NCI-H2029 treated with DMSO at 0.1 percent for 48 hours (cell line): ENCODE measurements at places on chromosomes 7 and 10.

GRCh38 chr10:60367901-60368300 lies 21.8 kb downstream of the ANK3 start:
- DNase-seq, result no peak

- no peak for DNase-seq
Measured at GRCh38 chr7:151168003-151168786, 701 bp upstream of the GBX1 start.

DNA sequence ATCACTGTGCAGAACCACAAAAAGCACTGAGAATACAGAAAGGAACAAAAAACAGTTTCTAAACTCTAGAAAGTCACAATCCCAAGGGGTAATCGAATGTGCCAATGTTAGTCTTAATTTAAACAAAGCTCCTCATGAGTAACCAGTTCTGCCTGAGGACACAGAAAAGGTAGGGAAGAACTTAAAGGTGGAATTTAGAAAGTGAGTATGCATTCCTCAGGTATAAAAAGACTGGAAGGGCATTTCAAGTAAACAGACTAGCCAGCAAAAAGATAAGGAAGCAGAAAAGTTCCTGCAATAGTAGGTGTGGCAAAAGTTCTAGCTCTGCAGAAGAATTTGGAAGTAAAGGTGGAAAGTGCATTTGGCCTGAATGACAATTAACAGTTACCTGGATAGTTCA lies 84.6 kb upstream of the DLX6 start:
- no peak for DNase-seq

DNA sequence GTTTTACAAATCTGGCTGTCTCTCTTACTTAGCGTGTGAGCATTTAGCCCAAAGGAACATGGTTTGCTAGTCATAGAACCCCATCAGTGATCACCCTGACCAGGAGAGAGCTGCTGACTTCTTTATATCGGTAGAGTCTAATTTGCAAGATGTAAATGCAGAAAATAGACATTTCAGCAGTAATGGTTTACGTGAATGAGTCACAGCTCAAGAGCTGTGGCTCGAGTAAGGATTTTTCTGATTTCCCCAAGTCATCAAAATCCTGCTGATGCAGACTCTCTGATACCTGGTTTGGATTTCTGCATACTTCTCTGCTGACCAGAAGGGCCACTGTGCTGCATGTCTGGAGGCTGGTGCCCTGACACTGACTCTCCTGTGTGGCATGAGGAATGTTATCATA lies 25.7 kb downstream of the NUB1 start:
- no peak for DNase-seq

DNA sequence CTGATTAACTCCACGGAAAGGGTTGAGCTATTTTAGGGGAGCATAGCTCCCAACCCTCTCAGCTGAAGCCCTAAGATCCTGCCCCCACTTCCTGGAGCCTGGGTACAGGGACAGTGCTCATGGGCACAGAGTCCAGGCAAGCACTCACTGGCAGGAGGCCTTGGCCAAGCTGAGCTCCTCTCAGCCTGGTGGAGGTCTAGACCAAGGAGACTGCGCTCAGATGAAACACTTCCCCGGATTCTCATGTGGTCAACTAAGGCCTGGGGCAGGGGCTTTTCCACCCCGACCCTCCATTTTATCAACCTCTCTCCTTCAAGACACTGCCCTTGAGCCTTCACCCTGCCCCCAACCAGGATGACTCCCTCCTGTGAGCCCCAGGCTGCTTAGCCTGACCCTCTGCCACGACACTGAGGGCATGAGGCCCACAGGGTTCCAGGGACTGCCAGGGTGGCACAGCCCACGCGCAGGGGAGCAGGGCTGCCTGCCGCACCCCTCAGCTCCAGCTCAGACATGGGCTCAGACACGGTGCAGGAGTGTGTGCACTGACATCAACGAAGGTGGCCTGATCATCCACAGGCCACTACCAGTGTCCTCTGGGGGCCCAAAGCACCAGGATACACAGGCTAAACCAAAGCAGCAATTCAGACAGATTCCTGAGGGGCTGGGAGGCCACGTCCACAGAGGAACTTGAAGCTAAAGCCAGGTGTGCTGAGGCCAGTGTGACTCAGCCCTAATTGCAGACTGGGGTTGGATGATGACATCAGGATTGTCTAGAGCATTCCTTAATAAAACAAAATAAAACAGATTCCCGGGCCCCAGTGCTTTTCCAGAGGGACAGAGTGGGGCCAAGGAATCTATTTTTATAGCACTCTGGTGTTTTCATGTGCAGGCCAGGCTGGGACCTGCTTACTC lies 18.8 kb downstream of the CHAT start:
- no peak for DNase-seq

GRCh38 chr7:1889556-1890181 lies 219.6 kb downstream of the ELFN1 start:
- DNase-seq, result no peak

DNA sequence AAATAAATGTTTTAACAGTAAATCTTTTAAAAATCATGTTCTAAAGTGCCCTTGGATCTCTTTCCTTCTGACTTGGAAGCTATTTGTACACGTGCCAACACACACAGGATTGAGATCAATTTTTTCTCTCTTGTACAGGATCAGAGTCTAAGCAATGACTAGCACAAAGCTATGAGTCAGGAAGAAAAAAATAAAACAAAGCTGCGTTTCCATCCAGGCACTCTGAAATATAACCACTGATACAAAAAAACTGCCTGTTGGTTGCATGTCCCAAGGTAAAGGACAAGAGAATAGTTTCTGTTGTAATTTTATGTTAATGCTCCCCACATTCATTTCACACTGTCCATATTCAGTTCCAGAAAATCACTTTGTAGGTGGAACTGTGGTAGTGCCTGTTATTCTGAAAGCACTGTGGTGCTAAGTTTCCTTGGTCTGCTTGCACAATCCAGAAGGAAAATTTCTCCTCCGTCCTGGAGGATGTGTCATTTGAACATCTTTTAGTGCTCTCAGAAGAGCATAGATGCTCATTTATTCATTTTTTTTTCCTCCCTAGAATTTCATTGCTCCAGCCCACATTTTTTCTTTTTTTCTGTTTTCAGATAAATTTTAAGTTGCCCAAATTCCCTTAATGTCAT lies 113.4 kb downstream of the PLXDC2 start:
- DNase-seq, result no peak

- no peak for DNase-seq
Measured at GRCh38 chr7:139823959-139824521, 5.0 kb upstream of the TBXAS1 start.

DNA sequence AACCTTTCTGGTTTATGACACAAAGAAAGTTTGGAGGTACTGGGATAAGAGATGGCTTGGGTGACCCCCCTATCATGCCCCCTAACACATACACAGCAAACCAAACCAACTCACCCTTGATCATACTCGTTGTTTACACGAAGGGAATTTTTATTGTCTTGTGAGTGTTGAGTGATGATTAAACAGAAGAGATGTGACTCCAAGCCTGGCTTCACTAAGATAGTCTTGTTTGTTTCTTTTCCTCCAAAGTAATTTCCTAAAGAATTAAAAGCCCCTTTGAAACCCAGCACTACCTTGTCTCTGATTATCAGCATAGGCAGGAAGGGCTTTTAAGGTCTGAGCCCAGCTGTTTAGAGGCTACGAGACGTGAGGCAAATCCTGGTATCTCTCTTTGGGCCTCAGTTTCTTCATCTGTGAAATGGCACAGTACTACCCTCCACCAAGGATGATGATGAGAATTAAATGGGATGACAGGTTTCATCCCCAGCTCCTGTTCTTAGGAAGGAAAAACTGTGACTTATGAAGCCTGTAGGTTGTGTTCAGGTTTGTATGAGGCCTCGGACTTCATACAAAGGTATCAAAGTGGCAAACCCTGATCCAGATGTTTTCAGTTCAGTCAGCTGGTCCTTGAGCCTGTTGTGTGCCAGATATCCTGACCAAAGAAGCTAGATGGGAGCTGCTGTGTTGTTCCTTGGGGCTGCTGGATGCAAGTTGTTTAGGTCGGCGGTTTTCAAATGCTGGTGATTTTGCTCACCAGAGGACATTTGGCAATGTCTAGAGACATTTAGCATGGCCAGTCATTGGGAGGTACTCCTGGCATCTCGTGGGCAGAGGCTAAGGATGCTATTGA lies 51.8 kb downstream of the TCF7L2 start:
- DNase-seq, result no peak

GRCh38 chr7:92838934-92839333 lies 2.6 kb upstream of the CDK6 start:
- DNase-seq, result no peak

DNA sequence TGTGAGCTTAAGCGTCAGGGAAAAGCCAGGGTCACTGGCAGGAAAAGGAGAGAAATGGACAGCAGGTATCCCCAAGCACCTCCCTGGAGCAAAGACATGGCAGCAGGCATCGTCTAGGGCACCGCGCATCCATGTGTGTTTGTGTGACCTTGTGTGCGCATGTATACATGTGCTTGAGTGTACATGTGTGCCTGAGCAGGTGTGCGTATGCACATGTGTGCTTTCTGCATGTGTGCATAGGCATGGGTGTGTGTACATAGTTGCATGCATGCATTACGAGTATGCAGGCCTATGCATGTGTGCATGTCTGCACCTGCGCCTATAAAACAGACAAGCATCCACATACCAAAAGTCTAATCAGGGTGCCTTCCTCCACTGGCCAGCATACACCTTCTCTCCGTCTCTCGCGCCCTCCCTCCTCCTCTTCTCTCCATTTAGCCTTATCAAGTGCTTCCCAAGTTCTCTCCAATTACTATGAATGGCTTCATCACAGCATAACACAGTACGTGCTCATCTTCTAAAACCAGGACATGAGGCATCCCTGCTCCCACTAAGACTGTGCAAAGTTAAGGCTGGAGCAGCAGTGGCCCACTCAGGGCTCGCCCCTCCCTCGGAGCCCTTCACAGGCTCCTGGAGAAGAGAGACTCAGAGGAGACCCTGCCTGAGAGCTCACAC lies 30.6 kb downstream of the RASGEF1A start:
- no peak for DNase-seq

- DNase-seq, result no peak
Measured at GRCh38 chr7:7408001-7408770, 127.5 kb downstream of the COL28A1 start.

GRCh38 chr10:68212721-68213352 lies 19.1 kb downstream of the ATOH7 start:
- no peak for DNase-seq

DNA sequence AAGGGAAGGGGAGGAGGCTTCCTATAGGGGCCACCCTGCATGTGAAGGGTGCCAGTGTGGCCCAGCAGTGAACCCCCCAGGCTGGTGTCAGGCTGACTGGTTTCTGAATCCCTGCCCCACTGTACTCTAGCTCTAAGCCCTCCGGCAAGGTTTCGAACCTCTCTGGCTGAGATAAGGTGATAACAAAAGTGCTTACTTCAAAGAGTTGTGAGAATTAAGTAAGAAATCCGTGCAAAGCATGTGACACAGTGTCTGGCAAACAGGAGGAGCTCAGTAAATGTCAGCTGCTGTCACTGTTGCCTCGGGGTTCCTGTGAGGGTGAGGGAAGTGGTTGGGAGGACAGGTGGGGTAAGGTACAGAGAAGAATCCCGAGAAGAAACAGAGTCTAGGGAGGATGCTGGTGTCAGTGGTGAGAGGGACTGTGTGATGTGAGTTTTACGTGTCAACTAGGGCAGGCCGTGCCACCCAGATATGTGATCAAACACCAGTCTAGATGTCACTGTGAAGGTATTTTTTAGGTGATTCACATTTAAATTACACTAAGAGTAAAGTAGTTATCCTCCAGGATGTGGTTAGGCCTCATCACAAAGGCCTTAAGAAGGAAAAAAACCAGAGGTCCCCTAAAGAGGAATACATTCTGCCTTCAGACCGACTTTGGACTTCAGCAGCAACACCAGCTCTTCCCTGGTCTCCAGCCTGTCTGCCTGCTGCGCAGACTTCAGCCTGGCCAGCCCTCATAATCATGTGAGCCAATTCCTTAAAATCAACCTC lies 64.4 kb downstream of the BPGM start:
- no peak for DNase-seq

DNA sequence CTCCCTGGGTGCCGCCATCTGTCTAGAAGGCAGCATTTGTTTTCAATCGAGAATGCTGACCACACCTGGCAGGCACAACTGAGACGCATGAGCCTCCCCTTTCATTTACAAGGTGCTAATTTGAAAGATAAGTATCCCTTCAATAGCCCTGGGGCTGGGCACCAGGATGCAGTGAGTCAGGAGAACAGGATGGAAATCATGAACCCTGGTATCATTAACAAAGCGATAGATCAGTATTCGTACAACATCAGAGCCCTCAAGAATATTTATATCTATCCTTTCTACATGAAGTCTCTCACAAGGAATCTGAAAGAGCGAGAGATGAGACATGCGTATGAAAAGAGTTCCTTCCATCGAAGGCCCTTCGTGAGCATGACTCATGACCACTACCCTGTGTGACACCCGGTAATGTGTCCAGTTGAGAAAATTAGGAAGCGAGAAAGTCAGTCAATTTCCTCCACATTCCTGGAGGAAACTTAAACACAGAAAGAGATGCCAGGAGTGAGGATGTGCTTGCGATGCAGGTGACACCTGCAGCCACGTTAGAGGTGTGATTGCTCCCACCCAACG lies 123.1 kb upstream of the PITRM1 start:
- no peak for DNase-seq

DNA sequence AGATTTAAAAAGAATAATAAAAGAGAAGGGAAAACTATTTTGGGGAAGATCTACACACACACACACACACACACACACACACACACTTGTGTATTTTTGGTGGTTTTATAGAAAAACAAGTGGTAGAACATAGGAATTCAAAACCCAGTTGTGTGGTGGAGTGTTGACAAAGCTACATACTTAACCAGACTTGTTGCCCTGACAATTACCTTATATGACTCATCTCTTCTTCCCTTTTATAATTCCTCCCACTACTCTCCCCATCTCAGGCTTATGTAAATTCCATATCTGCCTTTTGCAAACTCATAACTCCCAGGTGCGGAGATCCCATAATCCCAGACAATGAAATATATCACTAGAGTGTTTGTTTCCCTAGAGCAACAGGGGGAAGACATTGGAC lies 873.7 kb downstream of the NXPH1 start:
- DNase-seq, result no peak

- DNase-seq, result no peak
Measured at GRCh38 chr10:124338276-124338925, 80.3 kb downstream of the OAT start.

DNA sequence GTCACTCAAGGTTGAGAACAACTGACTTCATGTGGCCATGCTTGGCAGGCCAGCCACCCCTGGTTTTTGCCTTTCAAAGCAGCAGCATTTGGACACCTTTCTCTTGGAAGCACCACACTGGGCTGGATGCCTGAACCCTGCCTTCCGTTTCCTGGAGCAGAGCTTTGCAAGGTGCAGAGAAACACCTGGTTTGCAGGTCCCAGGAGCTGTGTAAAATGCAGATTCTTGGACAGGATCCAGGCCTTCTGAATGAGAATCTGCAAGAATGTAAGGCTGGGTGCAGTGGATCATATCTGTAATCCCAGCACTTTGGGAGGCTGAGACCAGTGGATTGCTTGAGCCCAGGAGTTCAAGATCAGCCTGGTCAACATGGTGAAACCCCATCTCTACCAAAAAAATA lies 18.0 kb upstream of the DUSP5 start:
- no peak for DNase-seq
